ENCODE measurements at places on chromosomes 3 and 15. TPM values are rescaled to one million over a fixed set of nuclear protein-coding genes. Genes with fewer than 3 reads are reported as not detected.
A peak's percentile ranks its signal among the peaks of the same experiment; 100 is the strongest.

DNA sequence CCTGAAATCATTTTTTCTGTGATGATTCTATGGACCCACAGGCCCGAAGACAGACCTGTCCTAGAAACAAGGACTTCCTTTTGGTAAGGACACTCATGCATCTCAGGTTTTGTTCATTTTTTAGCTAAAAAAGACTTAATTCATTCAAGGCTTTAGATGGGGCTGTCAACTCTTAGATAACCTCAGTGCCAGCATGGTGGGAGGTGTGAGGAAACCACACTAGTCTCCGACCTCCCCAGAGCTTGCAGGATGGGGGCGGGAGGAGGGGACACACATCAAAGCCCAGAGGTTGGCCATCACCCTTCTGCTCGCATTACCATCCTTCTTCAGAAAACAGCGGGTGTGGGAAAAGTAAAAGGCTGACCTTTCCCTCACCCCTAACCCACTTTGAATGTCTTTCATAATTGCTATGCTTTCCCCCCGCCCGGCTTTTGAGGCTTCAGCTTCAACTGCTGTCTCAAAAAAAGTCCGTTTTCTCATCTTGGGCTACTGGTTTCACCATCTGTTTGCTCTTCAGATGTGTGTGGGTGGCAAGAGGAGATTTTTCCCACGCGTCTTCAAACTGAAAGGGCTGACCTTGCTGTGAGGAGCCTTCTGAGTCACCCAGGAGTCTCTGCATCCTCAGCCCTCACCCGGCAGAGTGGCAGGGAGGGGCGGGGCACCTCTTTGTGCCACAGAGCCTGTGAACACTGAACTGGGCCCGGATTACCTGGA, 27.6 kb upstream of the CXCR6 start:
- peak; percentile 82 for DNase-seq

DNA sequence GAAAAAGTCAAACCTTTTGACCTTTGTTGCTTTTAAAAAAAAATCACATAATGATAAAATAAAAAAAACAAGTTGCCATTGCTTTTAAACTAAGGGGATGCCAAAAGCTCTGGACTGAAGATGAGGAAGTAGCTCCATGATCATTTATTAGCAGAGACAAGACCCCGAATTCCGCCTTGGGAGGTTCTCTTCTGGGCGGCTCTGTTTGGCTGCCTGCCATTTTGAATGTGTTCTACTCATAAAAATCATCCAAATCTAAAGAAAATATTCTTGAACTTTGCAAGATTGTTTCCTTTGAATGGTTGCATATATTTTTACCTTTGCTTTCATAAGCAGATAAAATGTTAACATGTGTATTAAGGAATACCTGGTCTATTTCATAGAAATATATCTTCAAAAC, 63.8 kb downstream of the NCEH1 start:
- DNase-seq = no peak

DNA sequence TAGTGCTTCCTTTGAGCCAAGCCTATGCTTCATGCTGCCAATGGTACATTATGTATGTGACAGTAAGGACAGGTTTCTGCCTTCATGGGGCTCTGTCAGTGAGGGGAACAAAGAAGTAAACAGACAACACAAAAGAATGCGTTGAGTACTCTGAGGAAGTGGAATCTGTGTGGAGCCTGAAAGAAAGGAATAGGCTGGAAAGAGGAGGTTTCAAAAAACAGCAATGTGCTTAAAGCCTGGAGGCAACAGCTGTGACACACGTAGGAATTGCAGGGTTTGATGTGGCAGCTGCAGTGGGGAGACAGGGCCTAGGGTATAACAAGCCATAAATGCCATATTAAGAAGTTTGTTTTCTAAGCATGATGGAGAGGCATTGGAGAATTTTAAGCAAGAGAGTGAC, 316.7 kb downstream of the CLSTN2 start:
- no peak for DNase-seq

DNA sequence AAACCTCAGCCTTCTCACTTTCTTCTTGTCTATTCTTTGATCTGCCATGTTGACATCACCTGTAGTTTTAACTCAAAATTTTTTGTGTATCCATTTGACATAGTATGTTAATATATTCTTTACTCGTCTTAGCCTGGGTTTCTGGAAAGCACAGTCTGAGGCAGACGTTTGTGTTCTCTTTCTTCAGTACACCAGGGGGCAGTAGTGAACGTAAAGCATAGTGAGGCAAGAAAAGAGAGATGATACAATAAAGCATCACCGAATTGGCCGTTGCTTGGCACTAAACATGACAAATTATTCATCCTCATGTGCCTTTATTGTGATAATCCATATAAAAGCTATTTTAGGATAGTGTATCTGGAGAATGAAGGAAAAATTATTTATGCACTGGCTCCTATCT, 141.0 kb upstream of the MYRIP start:
- DNase-seq = peak; percentile 62

DNA sequence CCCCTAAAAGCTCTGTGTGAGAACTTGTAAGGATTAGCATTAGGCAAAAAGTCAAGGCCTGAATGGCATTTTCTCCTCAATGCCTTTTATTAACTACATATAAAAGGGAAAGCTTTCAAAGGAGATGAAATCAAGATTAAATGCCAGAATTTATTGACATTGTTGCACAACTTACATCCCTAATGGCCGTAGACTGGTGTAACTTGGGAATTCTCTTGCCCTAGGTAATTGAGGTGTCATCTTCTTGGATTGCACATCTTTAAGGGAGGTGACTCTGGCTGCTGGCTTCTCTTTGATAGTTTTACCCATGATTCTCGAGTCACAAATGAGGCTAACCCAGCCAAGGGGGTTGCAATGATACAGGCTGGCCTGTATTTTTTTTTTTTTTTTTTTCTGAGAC, 249.1 kb downstream of the TBL1XR1 start:
- DNase-seq = no peak

GRCh38 chr3:186664119-186664495, 1.7 kb upstream of the HRG start:
- DNase-seq = no peak

GRCh38 chr3:145704020-145704419, 457.0 kb downstream of the PLOD2 start:
- no peak for DNase-seq

DNA sequence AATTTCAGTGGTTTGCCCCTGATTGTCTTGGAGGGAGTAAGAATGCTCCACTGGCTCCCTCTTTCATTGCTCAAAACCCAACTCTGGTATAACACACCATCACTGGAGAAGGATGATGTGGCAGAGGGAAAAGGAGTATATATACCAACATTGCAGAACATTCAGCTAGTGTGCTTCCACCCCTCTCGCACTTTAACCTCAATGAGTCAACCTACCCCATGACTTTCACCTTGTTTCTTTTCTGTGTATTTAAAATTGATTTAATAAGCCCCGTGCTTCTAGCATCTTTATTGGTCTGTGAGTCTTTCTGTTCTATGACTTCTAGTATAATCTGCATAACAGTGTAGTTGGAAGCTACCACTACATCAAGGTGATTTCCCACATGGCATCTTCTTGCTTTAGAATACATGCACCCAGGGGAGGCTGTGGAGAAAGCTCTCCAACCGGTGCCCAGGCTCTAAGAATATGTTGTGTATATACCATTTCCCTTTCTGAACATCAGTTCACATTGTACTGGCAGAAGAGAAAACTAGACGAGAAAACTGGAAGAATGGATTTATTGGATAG, 595.1 kb upstream of the TGFBR2 start:
- DNase-seq = peak; percentile 37

- DNase-seq = no peak
These were observed 341.4 kb downstream of the OTOL1 start for GRCh38 chr3:161838021-161838420.

- DNase-seq = no peak
These were observed 42.9 kb upstream of the GABRG3 start for GRCh38 chr15:26928051-26928450.

GRCh38 chr15:68328443-68328842, 50.9 kb downstream of the FEM1B start:
- DNase-seq = peak; percentile 14

DNA sequence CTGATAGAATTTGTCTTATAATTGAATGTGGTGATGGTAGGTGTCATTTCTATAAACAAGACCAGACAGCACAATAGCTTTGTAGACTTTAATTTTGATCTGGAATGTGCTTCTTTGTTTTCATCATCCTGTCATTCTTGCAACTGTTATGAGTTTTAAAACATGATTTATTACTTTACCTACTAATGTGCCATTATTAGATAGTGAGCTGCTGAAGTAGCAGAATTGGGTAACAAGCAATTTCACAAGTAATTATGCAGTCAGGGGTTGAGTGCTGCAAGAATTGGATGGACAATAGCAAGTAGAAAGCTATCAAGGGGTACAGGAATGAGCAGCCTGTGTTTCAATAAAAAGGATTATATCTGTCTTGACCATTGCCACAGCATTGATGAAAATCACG, 975.6 kb downstream of the ROBO1 start:
- no peak for DNase-seq

DNA sequence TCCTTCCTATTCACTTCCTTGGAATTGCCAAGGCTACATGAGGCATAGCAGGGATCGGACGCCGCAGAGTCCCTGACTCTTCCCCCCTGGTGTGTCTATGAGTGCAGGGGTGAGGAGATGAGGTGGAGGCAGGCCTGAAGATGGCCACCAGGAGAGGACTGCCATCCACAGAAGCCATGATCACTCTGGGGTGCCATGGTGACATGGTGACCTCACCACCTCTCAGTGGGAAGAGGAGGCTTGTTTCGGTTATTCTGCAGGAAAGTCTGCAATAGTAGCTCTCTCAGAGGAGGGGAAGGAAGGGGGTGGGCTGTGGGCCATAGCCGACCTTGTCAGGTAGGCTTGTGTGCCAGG, 57.0 kb upstream of the LIMD1 start:
- DNase-seq = no peak

DNA sequence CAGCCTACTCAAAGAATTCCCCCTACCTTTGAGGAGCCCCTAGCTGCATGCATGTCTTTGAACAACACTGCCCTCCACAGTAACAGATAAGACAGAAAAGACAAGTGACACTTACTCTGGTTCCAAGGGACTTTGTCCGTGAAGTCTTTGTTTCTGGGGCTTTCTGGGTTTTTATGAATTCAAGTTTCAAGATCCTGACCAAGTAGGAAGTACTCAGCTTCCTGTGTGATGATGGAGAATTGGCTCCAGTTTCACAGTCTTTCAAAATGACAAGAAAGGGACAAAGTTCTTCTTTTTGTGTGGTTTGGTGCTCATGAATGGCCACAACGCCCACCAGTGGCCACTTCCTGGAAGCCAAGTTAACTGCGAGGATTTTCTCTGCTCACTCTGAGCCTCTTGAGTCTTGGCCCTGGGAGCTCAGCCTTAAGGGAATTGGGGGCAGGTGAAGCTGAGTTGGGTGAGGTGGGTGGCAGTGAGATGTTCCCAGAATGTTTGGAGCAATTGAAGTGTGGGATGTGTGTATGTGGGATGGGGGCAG, at the start of gene CCR1:
CCR1 (minus strand) TSS at position 147 of the 538 bp plus-strand sequence. CDS start 4,000 bp downstream, outside the sequence.
- peak; percentile 78 for DNase-seq

- no peak for DNase-seq
These were observed 16.3 kb upstream of the LCTL start for GRCh38 chr15:66581972-66582537.

DNA sequence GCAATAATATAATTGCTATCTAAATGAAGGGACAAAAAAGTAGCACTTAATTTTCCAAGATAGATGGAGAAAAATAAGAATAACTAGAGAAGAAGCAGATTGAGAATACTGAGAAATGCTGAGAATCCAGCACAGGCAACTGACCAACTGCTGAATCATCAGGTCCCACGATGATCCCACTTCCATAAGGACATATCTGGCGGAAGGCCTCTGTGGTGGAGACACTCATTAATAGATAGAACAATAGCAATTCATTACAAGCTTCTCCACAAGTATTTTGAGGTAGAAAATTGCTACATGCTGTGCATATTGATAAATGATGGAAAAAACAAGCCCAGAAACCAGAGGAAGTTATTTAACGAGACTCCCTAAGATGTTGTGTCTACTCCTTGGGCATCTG, 105.9 kb downstream of the DUT start:
- no peak for DNase-seq

DNA sequence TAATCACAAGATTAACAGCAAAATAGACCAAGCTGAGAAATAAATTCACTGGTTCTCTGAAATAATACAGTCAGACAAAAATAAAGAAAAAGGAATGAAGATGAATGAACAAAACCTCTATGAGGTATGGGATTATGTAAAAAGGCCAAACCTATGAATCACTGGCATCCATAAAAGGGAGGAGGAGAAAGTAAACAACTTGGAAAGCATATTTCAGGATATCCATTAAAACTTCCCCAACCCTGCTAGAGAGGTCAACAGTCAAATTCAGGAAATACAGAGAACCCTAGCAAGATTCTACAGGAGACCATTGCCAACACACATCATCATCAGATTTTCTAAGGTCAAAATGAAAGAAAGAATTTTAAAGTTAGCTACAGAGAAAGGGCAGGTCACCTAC, 649.7 kb upstream of the CBLB start:
- DNase-seq = peak; percentile 84

- DNase-seq = no peak
These were observed 687.4 kb upstream of the CFAP20DC start for GRCh38 chr3:59737241-59737640.

DNA sequence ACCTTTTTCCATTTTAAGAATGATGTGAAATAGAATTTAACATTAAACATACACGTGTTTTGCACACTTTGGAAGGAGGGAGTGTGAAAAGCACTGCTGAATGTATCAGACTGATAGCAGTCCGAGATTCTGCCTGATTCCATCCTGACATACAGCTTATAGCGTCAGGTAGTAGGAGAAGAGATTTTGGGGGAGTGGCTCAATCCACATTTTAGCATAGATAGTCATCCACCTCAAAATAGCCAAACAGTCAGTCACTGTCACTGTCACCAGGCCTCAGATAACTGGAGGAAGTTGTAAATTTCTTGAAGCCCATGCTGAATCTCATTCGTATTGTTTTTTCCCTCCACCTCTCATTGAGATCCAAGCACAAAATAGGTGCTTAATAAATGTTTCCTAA, 35.4 kb upstream of the ARHGEF26 start:
- peak; percentile 69 for DNase-seq

GRCh38 chr3:123276346-123277006, 74.7 kb downstream of the SEC22A start:
- DNase-seq = no peak

DNA sequence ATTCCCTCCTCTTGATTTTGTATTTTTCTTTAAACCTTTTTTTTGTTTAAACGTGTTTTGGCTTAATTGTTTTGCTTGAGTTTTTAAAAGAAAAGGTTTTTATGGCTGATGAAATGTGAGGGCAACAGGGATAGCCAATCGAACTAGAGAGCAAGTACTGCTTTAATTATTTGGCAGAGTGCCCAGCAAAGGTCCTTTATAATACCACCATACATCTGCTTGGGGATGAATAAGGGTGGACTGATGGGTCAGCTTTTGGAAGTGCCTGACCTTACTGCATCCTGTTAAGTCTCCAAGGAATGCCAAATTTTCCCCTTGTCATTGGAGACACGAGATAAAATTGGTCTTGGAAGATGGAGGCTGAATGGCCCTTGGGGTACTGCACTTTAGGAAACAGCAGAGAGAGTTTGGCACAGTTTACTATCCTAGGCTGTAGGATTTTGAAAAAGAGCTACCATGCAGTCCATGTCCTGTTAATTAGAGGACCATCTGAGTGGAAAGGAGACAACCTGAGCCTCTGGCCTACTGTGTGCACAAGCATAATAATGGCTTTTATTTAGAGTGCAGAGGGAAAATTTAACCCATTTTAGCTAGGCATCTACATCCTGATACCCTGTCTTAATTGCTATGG, 19.8 kb upstream of the MTHFS start:
- DNase-seq = no peak

The CBLB gene
- 20.0 TPM for total RNA-seq

The SIDT1 gene
- total RNA-seq = 18.4 TPM

The GJD2 gene
- not detected for total RNA-seq

The MGLL gene
- 38.7 TPM for total RNA-seq

The CDHR4 gene
- not detected for total RNA-seq

The AP3B2 gene
- total RNA-seq = not detected

The OIP5 gene
- 26.6 TPM for total RNA-seq
